Stimulated activated CD4-positive, alpha-beta T cell treated with anti-CD3 and anti-CD28 coated beads, Interleukin-15, amount 100 ng/mL, for 48 hours (primary cell): ENCODE measurements at places on chromosomes 1 and 21.

DNA sequence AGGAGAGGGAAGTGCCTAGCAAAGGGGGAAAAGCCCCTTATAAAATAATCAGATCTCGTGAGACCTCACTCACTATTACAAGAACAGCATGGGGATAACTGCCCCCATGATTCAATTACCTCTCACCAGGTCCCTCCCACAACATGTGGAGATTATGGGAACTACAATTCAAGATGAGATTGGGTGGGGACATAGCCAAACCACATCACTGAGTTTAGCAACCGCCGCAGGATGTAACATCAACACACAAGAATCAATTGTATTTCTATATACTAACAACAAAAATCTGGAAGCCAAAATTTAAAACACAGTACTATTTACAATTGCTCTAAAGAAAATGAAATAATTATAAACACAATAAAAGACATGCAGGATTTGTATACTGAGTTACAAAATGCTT lies 21.9 kb downstream of the DIRAS3 start:
- no peak for DNase-seq

DNA sequence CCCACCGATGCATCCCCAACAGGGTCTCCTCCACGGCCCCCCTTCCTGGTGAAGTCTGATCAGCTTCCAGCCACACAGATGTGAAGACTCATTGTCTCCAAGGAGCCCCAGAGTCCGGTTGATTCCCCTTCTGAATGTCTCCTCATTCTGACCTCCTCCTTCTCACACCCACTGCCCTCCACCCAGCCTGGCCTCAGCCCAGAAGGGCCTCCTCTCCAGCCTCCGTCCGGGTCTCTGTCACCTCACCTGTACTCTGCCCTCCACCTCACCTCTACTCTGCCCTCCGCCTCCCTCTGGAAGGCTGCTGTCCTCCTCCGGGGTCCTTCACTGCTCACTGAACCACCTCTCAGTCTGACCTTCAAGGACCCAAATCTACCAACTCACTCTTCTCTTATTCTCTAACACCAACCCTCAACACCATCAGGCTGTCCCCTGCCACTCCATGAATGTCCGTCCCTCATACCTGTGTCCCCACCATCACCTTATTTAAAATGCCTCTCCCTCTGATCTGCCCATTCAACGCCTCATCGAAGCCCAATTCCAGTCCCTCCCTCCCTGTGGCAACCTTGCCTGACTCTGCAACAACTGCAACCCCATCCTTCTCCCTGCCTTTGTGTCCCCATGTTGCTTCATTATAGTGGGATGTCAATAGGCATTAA lies 201.2 kb downstream of the TOMM20 start:
- DNase-seq: no peak

GRCh38 chr1:167799747-167800146 lies 78.0 kb downstream of the MPZL1 start:
- no peak for DNase-seq

DNA sequence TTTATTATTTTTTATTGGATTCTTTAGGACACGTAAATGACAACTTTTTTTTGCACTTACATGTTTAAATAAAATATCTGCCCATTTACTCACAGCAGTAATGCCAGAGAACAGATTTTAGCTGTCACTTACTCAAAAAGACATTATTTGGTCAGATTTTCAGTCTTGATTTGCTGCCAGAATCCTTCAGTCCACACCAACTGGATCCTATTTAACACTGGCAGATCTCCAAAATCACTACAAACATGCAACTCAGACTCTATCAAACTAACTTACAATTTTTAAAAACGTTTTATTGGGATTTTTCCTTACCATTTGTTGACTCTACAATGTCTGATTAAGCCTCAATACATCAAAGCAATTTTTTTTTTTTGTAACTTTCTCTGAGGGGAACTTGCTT lies 11.1 kb downstream of the ATP6V1G3 start:
- no peak for DNase-seq

- DNase-seq: no peak
Measured at GRCh38 chr1:206557636-206558473, 50.5 kb downstream of the RASSF5 start.

DNA sequence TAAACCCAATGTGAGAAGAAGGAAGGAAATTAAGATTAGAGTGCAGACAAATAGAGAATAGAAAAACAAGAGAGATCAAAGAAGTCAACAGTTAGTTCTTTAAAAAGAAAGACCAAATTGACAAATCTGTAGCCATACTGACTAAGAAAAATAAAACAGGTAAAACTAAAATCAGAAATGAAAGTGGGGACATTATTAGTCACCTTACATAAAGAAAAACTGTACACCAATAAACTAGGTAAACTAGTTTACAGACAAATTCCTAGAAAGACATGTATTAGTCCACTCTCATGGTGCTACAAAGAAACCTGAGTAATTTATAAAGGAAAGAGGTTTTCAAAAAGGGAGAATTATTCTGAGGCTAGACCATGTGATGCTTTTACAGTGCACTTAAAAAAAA lies 22.3 kb downstream of the BLZF1 start:
- DNase-seq: no peak

DNA sequence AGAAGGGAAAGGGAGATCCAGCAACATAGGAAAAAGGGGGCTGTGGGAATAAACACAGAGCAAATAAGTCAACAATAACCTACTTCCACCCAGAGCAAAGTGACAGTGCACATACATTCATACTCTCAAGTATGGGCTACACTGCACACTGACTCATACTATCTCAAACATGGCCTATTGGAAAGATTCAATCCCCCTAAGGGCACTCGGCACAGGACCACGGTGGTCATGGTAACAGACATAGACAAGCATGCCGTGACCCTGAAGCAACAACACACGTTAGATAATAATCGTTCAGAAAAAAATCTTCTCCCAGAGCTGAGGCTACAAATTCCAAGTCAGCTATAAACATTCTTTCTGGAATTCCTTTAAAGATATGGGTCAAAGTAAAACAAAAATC lies 16.8 kb upstream of the JAK1 start:
- DNase-seq: no peak

DNA sequence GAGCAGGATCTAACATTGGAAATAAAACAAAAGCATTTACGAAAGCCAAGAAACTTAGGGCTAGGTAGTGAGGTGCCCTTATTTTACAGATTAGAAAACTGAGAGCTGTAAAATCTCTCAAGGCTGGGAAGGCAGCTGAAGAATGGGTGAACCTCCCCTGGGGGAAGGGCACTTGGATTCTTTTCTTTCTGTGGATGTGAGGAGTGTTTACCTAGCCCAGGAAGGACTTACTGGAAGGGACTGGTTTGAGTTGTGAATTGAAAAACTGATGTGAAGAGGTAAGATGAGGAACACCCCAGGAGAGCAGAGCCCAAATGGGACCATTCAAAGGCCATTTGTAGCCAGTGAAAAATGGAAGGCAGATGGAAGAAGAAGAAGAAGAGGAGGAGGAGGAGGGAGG lies 74.7 kb upstream of the NGF start:
- no peak for DNase-seq

- DNase-seq: no peak
Measured at GRCh38 chr1:145982010-145982723, 14.2 kb downstream of the TXNIP start.

- DNase-seq: no peak
Measured at GRCh38 chr1:22184892-22185612, 42.2 kb upstream of the WNT4 start.

GRCh38 chr21:43274946-43275310 lies 106.1 kb downstream of the CRYAA start:
- no peak for DNase-seq

- DNase-seq: no peak
Measured at GRCh38 chr1:236774926-236775325, 20.2 kb upstream of the MTR start.

DNA sequence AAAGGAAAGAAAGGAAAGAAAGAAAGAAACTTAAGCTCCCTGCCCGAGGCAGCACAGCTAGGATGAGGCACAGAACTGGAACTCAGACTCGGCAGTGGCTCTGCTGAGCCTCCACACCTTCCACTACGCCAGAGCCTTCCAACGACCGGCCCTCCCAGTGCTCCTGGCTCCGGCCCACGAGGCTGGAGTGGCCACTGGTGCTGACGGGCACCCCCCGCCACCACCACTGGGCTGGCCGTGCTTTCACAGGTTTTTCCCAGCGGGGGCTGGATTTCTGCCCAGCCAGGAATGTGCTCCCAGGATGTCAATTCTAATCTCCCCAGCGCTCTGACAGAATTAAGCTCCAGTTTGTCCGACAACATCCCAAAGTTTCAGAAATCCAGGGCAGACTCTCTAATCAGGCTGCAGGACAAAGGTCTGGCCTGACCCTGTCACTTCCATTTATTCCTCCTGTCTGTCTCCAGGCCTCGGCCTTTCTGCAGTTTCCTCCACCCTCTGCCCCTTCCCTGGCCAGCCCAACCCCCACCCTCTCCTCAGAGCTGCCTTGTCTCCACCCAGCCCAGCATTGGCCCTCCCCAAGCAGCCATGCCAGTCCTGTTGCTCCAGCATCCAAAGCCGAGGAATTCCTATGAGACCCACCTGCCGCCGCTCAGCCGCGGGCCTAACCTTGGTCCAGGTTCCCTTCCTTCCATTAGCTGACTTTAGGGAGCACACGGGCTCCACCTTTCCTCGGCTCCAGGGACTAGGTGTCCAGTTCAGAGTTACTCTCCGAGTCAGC lies 81.9 kb downstream of the CASZ1 start:
- no peak for DNase-seq

GRCh38 chr1:23122023-23122748 lies 46.5 kb downstream of the LUZP1 start:
- no peak for DNase-seq

DNA sequence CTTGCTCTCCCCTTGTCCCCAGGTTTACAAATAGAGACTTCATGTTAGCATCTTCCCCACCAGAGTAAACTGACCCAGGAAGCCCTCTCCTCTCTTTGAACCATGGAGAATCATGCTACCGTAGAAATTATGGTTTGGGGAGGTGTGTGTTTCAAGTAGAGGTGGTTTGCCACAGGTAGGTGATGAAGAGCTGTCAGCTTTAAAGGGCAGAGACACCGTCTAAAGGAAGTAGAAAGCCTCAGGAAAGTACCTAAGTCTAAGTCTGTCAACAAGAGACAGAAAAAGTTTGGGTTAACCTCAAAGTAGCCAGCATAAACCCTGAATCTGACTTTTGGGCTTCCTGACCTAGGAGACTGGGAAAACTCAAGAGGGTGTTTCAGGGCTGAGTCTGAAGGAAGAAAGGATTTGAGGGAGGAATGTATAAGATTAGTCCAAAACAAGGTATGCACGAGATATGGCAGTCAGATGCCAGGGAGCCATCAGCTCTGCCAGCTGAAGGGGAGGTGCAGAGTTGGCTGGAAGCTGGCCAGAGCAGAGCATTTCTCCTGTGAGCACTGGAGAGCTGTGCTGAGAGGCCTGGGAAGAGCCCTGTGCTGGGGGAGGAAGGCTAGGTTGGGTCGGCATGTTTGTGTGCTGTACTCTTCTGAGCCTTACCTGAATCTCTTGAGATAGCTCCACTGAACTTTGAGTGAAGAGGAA lies 14.3 kb downstream of the ADAMTSL4 start:
- DNase-seq: no peak

DNA sequence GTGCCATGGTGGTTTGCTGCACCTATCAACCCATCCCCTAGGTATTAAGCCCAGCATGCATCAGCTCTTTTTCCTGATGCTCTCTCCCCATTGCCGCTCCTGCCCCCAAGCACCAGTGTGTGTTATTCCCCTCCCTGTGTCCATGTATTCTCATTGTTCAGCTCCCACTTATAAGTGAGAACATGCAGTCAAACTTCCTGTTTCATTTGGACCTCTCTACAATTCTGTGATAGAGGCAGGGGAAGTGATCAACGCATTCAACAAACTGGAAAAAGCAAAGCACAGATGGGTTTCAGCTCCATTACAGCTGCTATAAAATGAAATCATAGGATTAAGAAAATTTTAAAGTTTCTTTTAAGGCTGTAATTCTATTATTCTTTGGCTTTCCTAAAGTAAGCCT lies 23.3 kb upstream of the CD55 start:
- DNase-seq: no peak

GRCh38 chr1:9473032-9473807 lies 66.0 kb upstream of the SLC25A33 start:
- DNase-seq: no peak

- DNase-seq: no peak
Measured at GRCh38 chr1:235504122-235504493, at the start of gene B3GALNT2. TSS of gene B3GALNT2 (minus strand) at chr1:235504452. CDS start at chr1:235504252, 200 bp downstream.

- DNase-seq: no peak
Measured at GRCh38 chr1:108017698-108018097, 52.7 kb upstream of the VAV3 start.

- DNase-seq: no peak
Measured at GRCh38 chr1:83839566-83840173, 159.3 kb downstream of the TTLL7 start.

GRCh38 chr1:172827841-172828240 lies 168.9 kb downstream of the FASLG start:
- no peak for DNase-seq

DNA sequence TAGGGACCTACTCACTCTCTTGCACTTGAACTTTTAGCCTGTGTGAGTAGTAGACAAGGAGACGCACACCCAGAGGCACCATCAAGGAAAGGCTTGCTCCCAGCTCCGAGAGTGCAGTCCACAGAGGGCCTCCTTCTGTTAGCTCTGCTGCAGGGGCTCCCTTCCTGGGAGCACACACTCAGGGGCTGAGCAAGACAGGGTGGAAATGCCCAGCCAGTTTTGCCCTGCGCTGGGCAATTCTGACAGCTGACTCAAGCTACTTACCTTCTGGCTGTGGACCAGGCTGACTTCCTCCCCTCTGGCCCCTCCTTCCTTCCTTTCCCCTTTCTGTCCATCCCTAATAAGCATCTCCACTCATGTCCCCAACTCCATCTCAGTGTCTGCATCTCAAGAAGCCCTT lies 449.1 kb downstream of the PTPRU start:
- no peak for DNase-seq

GRCh38 chr1:16978139-16978538 lies 2.3 kb downstream of the MFAP2 start:
- DNase-seq: no peak

- no peak for DNase-seq
Measured at GRCh38 chr1:52798331-52798730, 44.2 kb upstream of the ZYG11A start.

- DNase-seq: no peak
Measured at GRCh38 chr1:30469426-30469825, 254.0 kb downstream of the MATN1 start.

- no peak for DNase-seq
Measured at GRCh38 chr1:205013683-205014367, 29.2 kb upstream of the CNTN2 start.

- no peak for DNase-seq
Measured at GRCh38 chr1:82165304-82165703, 364.6 kb downstream of the ADGRL2 start.

- DNase-seq: peak; percentile 32
Measured at GRCh38 chr1:45493116-45493697, 2.2 kb upstream of the TESK2 start.

DNA sequence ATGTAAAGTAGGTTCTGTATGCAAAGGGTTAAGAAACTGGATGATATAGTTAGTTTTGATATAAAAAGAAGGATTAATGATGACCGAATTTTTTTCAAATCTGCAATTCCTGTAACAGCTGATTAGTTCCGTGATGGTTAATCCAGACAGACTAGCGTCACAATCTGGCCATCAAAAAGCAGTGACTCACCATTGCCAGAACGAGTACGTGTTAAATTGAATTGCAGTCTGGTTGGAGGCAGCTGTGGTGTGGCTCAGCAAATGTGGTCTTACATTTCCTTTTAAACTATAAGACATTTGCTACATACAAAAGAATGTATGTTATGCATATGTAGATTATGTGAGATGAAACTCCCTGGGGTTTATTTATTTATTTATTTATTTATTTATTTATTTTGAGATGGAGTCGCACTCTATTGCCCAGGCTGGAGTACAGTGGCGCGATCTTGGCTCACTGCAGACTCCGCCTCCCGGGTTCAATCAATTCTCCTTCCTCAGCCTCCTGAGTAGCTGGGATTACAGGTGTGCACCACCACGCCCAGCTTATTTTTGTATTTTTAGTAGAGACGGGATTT lies 139.8 kb downstream of the RYR2 start:
- DNase-seq: no peak
